Activated naive CD4-positive, alpha-beta T cell treated with anti-CD3 and anti-CD28 coated beads, Interleukin-2, amount 10 ng/mL, durations not matched to agents 5 hours and 36 hours (primary cell): ENCODE measurements at places on chromosomes 13 and 19. TPM values are rescaled to one million over a fixed set of nuclear protein-coding genes. Genes with fewer than 3 reads are reported as not detected.

N4BP2L1 gene
- total RNA-seq, result 46.4 TPM

ZNF888 gene
- total RNA-seq, result 6.6 TPM

DPF1 gene
- 1.0 TPM for total RNA-seq

DMAC2 gene
- 42.0 TPM for total RNA-seq

THSD1 gene
- total RNA-seq, result not detected

SYCN gene
- not detected for total RNA-seq

CGB8 gene
- not detected for total RNA-seq

KLF1 gene
- total RNA-seq, result not detected

TTYH1 gene
- 0.58 TPM for total RNA-seq

ELAVL3 gene
- not detected for total RNA-seq

SULT2A1 gene
- not detected for total RNA-seq

TMC4 gene
- total RNA-seq, result 3.1 TPM

DNAAF3 gene
- total RNA-seq, result not detected

BICRA gene
- total RNA-seq, result 21.0 TPM

ZNF615 gene
- total RNA-seq, result 17.3 TPM

KLK4 gene
- not detected for total RNA-seq

ERFL gene
- total RNA-seq, result 2.2 TPM

CEACAM21 gene
- total RNA-seq, result 116 TPM

ZNF865 gene
- 16.1 TPM for total RNA-seq

UBE2M gene
- 69.2 TPM for total RNA-seq

ZNF763 gene
- total RNA-seq, result 2.7 TPM

PPP1R15A gene
- total RNA-seq, result 50.9 TPM

SLC7A9 gene
- total RNA-seq, result 0.17 TPM

MUC16 gene
- total RNA-seq, result not detected

ZNF443 gene
- total RNA-seq, result 6.7 TPM

SYT3 gene
- total RNA-seq, result not detected

TNFRSF19 gene
- total RNA-seq, result not detected

EDNRB gene
- not detected for total RNA-seq

EFNA2 gene
- not detected for total RNA-seq

TMEM255B gene
- total RNA-seq, result 1.0 TPM

AMER2 gene
- not detected for total RNA-seq

SMIM44 gene
- total RNA-seq, result not detected
